ENCODE measurements at places on chromosomes 1 and 21.

- DNase-seq: no peak
Observed at GRCh38 chr1:23923592-23924499, 10.7 kb upstream of the CNR2 start.

GRCh38 chr1:42935313-42935895, 23.3 kb downstream of the SLC2A1 start:
- no peak for DNase-seq

- DNase-seq: no peak
Observed at GRCh38 chr1:147072482-147073432, 99.5 kb downstream of the PRKAB2 start.

DNA sequence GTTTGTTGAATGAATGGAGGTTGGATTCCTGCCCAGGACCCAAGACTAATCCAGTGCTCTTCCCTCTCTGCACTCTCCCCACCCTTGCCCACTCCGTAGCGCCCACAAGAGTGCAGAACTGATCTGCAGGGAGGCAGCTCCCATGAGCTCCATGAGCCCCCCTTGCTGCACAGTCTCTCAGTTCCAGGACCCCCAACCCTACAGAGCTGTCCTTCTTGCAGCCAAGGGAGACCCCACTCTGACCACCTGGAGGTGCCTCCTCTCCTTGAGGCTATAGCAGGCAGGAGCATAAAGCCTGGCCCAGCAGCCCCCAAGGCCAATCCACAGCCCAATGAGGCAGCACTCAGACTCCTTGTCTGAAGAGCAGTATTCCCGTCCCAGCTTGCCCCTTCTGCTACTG, 209.2 kb upstream of the ZC3H12A start:
- DNase-seq: no peak

GRCh38 chr1:16208270-16208987, 4.0 kb downstream of the ARHGEF19 start:
- DNase-seq: no peak

All from HL-60 (cell line).